Placental pericyte (primary cell): ENCODE measurements at places on chromosomes 5 and 9. TPM values are rescaled to one million over a fixed set of nuclear protein-coding genes. Genes with fewer than 3 reads are reported as not detected.

The CDH12 gene
- total RNA-seq = not detected in 2 replicates

The ENTREP1 gene
- 0.14 and 0.22 TPM in 2 replicates for total RNA-seq

The NR5A1 gene
- not detected in 2 replicates for total RNA-seq

The HDHD3 gene
- 5.7 and 7.0 TPM in 2 replicates for total RNA-seq
